Urinary bladder (tissue), 4 donors: ENCODE measurements at places on chromosomes 1 and 21. TPM values are rescaled to one million over a fixed set of nuclear protein-coding genes. Genes with fewer than 3 reads are reported as not detected.

DNA sequence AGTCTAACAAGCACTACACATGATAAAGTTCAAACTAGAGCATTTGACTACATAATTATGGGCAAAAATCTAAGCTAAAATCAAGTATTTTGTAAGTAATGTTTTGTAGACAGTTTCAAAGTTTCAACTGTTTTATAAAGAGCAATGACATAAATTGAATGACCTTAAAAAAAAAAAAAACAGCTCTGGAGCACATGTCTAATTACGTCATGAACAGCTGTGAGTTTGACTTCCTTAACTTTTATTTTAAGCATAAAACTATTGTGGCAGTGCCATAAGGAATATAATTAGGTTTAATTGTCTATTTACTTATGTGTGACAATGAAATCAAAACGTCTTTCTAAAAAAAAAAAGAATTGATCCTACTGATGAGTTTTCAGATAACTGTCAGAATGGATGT, 272.5 kb upstream of the LRRC7 start:
- DNase-seq: no peak

DNA sequence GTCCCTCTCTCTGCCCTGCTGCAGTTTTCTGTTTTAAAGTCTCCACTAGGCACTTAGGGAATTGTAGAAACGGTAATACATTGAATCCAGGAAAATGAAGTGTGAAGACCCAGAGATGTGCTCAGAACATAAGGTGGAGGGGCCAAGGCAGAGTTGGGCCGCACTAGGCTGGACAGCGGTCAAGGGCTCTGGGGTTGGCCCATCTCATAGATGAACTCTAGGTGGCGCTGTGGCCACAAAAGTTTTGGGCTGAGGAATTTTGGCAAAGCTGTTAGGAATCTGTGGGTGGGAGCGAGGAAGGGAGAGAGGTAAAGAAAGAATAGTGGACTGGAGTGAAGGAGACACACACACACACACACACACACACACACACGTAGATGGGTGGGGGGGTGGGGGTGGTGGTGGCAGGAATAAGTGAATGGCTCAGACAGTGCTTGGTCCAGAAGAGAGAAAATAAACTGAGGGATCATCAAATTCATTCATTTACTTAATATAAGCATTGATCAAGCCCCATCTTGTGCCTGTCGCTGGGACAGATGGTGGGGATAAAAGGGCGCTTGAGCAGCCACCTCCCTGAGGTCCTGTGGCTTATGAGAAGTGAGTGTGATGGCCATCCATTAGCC, 258.5 kb downstream of the TRABD2B start:
- DNase-seq: peak; percentile 59

CD48 gene
- polyA plus RNA-seq: 7.5 TPM

GRCh38 chr1:246629030-246629429, 62.8 kb downstream of the CNST start:
- DNase-seq: no peak

GRCh38 chr1:207364614-207365013, 43.1 kb downstream of the CD55 start:
- no peak for DNase-seq

IL20 gene
- not detected for polyA plus RNA-seq
